ENCODE measurements at places on chromosomes 16 and 17.

DNA sequence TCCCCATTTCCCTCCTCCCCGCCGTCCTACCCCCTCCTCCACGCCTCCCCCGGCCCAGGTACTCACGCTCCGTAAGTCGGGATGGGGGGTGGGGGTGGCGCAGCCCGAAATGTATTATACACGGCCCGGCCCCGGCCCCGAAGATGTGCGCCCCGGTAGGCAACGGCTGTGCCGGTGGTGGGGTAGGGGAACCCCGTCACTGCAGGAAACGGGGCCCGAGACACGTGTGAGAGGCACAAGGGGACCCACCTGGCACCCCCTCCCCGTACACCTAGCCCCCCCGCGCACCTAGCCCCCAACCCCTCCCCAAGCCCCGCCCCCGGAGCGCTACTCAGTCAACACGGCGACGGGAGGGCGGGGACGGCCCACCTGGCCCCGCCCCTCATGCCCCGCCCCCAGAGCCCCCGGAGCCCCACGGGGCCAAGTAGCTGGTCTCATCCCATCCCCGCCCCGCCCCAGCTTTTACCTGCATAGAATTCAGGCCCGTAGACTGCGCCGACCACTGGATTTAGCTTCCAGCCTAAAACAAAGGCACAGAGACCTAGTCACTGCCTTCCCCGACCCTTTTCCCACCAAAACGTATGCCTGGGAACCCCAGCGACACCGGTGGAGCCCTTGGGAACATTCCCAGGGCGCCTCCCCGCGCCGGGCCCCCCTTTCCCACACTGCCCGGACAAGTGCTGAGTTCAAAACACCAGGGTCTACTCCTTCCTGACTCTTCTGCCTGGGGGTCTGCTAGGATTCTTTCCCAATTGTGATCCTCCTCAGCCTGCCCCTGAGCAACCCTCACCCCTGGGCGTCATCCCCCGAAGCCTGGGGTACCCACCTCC, 22.8 kb downstream of the ENGASE start:
- no peak for DNase-seq

- no peak for DNase-seq
These were observed 21.6 kb downstream of the VAC14 start for GRCh38 chr16:70779361-70779760.

DNA sequence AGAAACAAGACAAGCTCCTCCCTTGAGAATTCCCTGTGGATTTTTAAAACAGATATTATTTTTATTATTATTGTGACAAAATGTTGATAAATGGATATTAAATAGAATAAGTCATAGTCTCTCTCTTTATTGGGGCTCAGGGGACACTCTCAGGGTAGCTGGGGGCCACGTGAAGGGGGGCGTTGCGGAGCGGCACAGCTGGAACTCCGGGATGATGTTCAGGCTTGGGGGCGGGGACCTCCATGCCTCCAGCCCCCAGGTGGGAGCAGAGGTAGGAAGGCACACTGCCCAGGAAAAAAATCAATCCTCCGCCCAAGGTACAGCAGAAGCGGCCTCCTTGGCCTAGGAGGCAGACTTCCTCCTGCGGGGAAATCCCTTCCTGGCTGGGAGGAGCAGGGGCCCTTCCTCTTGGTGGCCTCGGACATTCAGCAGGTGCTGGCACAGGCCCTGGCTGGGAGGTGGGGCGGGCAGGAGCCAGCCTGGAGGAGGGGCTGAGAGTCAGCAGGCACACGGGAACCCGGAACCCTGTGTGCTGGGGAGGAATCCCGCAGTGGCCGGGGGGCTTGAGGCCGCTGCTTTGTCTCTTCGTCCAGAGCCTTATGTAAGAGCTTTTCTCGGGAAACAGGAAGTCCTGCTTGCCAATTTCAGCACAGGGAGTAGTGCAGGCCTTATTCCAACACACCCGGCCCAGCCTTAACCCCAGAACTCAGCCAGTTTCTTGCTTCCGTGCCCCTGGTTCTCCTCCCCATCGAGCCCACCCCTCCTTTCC, 591 bp upstream of the TNFSF13 start:
- DNase-seq, result no peak

- DNase-seq, result no peak
These were observed 142.5 kb upstream of the HS3ST2 start for GRCh38 chr16:22671301-22672076.

GRCh38 chr16:86076606-86077005, 177.6 kb downstream of the IRF8 start:
- DNase-seq, result no peak

- DNase-seq, result no peak
These were observed 38.4 kb downstream of the KIAA0753 start for GRCh38 chr17:6602141-6602540.

DNA sequence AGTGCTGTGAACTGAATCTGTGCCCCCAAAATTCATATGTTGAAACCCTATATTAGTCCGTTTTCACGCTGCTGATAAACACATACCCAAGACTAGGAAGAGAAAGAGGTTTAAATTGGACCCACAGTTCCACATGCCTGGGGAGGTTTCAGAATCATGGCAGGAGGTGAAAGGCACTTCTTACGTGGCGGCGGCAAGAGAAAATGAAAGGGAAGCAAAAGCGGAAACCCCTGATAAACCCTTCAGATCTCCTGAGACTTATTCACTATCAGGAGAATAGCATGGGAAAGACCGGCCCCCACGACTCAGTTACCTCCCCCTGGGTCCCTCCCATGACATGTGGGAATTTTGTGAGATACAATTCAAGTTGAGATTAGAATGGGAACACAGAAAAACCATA, 3.7 kb upstream of the SPDYE4 start:
- DNase-seq, result no peak

DNA sequence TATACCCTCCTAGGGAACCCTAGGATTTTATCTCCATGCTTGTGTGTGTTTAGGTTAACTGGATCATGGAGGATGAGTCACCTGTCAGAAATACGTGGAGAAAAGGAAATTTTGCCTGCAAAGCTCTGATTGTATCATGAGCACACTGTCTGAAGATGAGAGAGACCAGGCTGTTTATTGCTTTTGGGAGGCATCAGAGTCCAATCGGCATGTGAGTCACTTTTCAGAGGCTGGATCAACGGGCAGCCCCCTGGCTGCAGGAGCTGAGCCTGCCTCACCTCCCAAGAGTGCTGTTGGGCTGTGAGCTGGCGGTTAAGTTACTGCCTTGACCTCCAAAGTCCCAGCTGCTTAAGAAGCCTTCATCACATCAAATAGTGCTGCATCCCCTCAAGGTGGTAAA, 41.5 kb upstream of the MED9 start:
- peak; percentile 93 for DNase-seq

GRCh38 chr17:1629504-1630310, 1.1 kb upstream of the SLC43A2 start:
- peak; percentile 65 for DNase-seq

DNA sequence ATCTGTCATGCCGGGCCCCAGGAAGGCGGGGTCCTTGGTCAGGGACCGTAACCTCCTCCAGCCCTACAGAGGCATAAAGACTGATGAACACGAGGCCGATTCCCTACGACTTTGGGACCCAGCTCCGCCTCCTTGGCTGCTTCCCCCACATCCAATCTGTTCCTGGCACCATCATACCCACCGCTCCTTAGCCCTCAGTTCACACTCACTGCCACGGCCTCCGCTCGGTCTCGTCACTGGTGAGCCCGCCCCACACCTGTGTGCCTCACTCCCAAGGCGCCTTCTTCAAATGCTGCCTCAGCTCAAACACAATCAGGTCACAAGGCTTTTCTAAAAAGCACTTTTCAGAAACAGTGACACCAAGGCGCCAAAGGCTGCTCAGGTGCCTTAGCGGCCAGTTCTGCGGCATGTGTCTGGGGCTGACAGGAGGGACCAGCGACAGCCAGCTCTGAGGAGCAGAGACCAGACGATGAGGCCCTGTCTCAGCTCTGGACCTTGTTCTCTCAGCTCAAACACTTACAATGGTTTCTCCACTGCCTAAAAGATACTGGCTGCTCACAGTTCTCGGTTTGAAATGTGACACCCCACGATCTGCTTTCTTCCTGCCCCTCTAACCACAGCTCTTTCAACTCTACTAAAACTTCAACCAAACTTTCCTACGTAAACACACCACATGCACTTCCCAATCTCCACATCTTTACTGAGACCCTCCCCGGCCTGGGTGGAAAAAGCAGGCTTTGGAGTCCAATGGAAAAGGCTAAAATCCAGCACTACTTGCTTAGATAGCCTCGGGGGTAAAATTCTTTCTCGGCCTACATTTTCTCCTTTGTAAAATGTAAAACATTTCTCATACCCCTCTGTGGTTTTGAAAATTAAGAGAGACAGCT, 33.2 kb downstream of the CYB5D2 start:
- peak; percentile 66 for DNase-seq

- no peak for DNase-seq
These were observed 7.4 kb downstream of the LRRC75A start for GRCh38 chr17:16484445-16485175.

- no peak for DNase-seq
These were observed 9.3 kb downstream of the PDZD9 start for GRCh38 chr16:21991621-21992020.

DNA sequence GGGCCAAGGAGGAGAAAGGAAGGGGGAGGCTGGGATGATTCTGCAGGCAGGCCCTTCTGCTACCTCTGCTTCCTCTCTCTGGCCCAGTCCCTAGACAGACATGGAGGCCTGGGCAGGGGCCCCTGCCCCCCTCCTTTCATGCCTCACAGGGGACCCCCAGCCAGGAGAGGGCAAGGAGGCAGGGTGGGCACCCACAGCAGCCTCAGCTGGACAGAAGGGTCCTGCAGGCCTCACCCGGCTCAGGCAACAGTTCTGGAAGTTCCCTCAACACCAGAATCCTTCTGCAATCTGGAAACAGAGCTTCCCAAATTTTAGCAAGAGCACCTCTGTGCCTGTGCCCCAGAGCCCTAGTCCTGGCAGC, 8.7 kb downstream of the ARHGAP27 start:
- no peak for DNase-seq

GRCh38 chr17:48892940-48893645, 506 bp downstream of the ATP5MC1 start:
- DNase-seq, result no peak
